Stimulated activated CD8-positive, alpha-beta memory T cell treated with anti-CD3 and anti-CD28 coated beads, Interleukin-15, amount 100 ng/mL, for 24 hours (primary cell): ENCODE measurements at places on chromosomes 6 and 20.

DNA sequence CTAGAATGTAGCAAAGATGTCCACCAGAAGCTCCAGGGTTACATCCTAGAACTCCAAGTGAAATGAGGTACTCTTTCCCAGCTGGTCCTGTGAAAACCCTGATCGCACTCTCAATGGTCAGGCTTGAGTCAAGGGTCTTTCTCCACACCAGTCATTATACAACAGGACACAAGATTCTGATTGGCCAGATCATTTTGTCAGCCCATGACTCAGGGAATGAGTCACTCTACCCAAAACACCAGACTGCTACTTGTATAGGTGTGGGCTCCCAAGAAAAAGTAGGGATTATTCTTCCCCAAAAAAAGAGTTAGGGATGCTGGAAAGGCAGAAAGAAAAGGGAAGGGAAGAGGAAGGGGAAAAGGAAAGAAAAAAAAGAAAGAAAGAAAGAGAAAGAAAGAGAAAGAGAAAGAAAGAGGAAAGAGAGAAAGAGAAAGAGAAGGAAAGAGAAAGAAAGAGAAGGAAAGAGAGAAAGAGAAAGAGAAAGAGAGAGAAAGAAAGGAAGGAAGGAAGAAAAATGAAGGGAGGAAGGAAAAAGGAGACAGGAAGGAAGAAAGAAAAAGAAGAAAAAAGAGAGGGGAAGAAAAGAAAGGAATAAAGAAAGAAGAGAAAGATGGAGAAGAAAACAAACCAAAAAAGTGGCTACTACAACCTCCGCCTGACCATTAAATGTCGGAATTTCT, 30.5 kb downstream of the ANKEF1 start:
- DNase-seq: no peak

GRCh38 chr6:28789553-28790083, 134.2 kb downstream of the TRIM27 start:
- DNase-seq: no peak

GRCh38 chr20:57274299-57274698, 7.9 kb upstream of the BMP7 start:
- DNase-seq: no peak

DNA sequence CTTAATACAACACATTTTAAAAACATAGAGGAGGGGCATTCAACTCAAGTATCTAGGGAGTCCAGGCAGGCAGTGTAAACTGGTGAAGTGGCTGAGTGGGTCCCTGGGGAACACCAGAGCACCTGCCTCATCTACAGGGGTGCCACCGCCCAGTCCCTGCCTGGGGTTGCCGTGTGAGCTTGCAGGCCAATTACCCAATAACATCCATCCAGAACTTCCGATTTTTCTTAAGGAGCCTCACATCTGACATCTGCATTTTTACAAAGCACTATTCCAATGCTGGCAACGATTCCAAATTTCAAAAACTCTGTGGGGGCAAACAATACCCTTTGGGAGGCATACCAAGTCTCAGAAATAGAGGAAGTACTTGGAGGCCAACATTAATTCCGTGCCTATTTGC, 288.4 kb upstream of the TSHZ2 start:
- DNase-seq: no peak

DNA sequence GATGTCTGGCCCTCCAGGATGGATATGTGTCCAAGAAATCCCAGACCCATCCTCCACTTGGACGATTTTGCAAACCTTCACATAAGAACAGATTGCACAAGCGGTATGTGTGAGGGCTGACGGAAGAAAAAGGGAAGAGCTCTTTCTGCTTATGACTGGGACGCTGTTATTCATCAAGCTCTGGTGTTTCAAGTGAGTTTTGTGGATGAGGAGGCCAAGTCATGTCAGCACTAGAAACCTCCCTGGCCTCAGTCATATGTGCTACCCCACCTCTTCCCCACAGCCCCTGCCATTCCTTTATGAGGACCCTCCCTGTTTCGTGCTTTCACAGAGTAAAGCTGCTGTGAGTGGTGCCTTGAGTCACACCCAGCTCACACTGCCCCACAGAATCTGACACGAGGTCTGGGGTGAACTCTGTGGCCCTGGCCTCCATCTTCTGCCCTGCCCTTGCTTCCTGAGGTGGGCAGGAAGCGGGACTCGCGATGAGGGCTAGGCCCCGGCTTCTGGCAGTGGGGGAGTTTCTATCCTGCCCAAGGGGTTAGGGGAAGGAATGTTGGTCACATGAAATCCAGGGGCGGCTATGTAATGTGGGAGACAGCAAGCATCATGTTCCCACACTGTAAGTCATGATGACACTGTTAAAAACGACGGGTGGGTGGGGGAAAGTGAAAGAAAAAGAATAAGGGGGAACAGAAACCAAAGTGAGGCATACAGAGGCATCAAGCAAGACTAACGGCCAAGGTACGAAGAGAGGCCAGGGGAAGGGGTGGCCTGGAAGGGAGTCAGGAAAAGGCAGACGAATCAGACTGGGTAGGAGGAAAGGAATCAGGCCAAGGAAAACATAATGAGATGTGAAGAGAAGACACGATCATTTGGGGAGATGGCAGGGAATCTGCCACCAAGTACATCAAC, 78.1 kb downstream of the PRDM1 start:
- DNase-seq: no peak

DNA sequence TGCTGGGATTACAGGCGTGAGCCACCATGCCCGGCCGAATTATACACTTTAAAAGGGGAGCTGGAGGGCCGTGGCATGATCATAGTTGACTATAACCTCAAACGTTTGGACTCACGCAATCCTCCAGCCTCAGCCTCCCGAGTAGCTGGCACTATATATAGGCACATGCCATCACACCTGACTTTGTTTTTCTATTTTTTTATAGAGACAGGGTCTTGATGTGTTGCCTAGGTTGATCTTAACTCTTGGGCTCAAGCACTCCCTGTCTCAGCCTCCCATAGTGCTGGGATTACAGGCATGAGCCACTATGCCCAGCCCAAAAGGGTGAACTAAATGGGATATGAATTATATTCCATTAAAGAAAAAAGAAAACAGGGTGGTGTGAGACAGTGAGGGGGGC, 7.8 kb downstream of the PTGIS start:
- DNase-seq: no peak

DNA sequence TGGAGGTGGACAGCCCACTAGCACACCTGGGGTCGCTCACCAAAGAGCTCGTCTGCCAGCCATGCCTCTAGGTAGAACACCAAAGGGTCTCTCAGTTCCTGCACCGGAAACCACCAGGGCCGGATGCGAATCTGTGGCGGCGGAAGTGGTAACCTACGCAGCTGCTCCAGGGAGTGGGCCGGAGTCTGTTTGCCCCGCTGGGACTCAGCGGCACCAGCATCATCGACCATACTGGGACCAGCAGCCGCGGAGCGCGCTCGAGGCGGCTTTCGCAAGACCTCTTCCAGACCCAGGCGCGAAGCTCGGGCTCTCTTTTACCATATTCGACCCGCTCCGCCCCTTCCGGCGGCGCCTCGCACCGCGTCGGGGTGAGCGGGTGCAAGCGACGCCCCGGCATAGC, at the start of gene OOEP:
Gene OOEP, minus strand, starts transcription at position 335 of the 400 bp plus-strand sequence. Its CDS starts 105 bp downstream, at position 230.
- no peak for DNase-seq

GRCh38 chr6:136956590-136957544, 34.8 kb downstream of the SLC35D3 start:
- no peak for DNase-seq

DNA sequence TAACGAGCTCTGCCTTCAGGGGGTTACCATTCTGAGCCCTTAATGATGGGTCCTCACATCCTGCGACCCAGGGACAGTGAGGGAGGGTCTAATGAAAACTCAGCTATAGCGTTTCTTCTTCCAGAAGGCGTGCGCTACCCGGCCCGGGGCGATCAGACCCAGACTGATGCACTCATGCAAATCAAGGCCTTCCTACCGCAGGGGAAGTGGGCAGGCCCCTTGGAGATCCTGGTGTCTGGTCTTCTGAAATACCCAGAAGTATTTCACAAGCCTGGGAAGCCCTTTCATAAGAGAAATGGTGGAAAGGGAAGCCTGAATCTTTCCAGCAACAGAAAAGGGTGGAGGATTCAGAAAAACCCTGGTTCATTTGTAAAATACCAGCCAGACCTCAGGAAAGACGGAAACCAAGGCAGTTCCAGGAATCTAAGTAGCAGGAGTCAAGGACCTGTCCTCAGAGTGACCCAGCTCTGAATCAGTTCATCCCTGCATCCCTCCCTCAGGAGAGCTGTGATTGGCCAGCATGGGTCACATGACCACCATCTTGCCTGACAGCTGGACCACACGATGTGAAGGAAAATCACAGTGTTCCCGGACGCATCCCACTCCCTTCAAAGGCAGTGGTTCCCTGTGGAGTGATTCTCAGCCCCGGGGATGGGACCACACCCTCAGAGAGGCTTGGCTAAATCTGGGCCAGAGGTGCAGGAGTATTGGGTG, 12.7 kb downstream of the BFSP1 start:
- DNase-seq: no peak

DNA sequence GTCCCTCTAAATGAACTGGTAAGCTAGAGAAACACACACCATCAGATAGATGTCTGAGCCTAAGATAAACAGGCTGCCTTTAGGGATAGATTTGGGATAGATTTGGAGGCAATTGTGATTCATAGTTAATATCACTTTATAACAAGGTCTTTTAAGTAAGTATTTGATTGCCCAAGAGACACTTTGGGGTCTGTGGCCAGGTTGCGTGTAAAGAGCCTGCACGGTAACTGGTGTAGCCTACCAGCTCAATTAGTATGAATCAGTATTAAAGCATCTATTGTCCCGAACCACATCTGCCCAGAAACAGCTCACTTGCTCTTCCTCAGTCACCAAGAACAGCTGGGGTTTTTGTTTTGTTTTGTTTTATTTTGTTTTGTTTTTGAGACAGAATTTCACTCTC, 193.3 kb downstream of the SASH1 start:
- no peak for DNase-seq

- DNase-seq: no peak
Observed at GRCh38 chr6:137019476-137020272, 25.1 kb downstream of the IL20RA start.

DNA sequence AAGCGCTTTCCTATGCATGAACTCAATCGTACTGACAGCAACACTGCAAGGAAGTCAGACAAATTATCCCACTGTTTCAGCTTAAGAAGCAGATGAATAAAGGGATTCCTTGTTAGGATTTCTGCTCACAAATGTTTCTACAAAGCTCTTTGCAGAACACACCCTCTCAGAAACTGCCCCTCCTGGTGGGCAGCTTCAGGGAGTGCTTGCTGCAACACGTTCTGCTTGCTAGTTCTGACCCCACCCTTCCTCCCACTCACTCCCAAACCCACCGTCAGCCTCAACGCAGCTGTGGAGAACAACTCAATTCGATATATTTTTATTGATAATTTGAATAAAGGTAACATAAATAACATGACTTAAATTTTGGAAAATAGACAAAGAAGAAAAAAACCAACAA, 250.8 kb upstream of the PRDM1 start:
- no peak for DNase-seq
